HCEC 1CT (cell line): ENCODE measurements at places on chromosomes 2 and 18.

- DNase-seq, result no peak
These were observed 96.8 kb downstream of the CAPN13 start for GRCh38 chr2:30710461-30710860.

DNA sequence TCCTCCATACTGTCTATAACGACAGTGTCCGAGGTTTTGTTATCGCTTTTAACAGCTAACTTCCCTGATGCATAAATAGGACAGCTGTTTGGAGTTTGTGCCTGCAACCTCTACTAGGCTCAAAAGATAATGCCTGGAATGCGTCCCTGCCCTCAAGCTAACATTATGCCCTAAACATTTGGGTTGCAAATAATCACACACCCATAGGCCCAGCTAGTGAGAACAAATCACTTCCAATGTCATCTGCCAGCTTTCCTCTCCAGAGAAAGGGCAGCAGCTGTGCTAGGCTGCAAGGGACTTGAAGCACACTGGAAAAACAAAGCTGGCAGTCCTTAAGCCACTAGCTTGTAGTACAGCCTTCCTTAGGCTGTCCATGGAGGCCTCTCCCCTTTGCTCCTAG, 201.8 kb upstream of the LYPD1 start:
- no peak for DNase-seq

- peak; percentile 73 for DNase-seq
These were observed 44.6 kb downstream of the DPP4 start for GRCh38 chr2:162029287-162029901.

GRCh38 chr2:172848519-172848918, 112.9 kb downstream of the RAPGEF4 start:
- DNase-seq, result no peak

- no peak for DNase-seq
These were observed 1.6 kb downstream of the SMAD7 start for GRCh38 chr18:48949050-48949605.

DNA sequence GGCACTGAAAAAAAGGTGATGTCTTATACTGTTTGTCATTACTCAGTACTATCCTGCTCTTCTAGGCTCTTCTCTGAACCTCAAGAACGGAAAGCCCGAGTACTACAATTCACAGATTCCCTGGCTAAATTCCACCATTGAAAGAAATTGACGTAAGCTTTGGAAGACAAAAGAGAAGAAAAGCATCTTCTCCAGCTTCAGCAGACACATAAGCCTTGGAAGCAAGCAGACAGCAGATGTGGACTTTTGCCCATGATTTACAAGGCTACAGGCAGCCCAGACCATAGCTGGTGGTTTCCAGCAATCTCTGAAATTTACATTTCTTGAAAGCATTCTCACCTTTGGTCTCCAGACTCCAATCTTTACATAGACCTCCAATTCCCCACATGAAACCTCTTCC, 289.0 kb downstream of the C1D start:
- DNase-seq, result no peak

DNA sequence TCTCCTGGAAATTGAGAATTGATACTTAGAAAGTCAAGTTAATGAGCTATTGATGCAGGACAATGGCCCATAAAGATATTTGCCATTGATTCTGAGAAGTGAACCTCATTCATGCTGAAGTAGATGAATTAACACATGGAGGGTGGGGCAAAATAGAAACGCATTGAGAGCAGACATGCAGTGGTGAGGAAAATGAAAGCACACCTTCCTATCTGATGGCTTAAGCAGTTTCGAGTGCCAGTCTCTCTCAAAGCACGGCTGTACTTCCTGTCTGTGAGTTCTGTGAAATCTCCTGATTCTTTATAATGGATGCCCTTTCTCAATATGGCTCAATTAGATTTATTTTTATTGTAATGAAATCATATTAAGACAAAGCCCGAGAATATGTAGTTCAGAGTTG, 247.0 kb downstream of the TMX3 start:
- DNase-seq, result no peak

- DNase-seq, result peak; percentile 41
These were observed 570.1 kb downstream of the PLCL1 start for GRCh38 chr2:198374375-198375082.

DNA sequence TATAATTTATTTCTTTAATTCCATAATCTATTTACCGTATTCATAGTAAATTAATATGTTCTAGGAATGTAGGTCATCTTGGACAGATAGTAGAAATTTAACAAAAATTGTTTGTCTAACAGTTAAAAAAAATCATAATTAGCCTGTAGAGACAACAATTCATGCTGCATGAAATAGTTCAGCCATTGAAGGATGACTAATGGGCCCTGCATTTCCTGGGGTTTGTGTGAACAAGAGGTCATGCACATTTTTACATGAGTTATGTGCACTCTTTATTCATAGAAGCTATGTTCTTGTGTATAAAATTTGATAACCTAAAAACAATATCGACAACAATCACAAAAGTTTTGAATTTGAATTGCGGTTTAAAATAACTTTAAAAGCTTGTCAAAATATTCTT, 1663.6 kb downstream of the SUCLG1 start:
- peak; percentile 79 for DNase-seq

GRCh38 chr2:237870126-237870525, 10.7 kb downstream of the RAMP1 start:
- no peak for DNase-seq

DNA sequence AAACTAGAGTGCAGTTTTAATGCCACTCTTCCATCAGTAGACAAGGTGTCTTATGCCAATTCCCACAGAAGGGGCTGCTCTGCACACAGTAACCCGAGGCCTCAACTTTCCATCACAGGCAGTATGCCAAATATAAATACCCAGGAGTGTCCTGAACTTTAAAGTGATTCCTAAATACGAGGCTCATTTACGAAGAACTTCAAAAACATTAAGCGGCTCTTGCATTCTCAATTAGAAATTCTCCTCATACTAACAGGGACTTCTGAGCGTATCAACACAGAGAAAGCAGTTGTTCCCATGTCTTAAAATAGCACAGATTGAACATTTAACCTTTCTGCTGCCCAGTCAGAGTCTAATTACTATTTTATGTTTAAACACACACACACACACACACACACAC, 638.6 kb downstream of the ERBB4 start:
- DNase-seq, result no peak

DNA sequence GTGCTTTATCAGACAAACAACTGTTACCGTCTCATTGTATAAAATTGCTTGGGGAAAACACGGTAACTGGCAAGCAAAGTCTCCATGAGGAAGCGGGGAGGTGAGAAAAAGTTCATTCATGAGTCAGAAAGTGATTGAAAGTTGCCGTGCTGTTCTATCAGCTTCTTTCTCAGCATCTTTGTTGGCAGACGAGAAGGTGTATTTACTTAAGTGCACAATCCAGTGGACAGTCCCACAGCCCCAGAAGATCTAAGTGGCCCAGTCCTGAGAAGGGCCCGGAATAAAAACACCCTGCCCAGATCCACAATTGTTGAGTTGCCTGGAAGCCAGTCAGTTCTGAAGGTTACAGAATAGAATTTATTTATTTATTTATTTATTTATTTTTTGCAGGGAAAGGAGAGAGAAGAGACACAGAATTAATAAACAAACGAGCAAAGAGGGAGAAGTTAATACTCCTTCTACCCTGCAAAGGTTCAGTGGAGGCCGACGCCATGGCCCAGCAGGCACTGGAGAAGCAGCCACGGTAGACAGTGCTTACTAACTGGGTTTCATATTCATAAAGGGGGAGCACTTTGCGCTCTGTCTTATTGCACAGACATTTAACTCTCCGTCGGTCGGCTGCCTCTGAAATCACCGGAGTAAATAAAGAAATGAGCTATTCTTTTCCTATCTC, 676.0 kb upstream of the SALL3 start:
- DNase-seq, result no peak

DNA sequence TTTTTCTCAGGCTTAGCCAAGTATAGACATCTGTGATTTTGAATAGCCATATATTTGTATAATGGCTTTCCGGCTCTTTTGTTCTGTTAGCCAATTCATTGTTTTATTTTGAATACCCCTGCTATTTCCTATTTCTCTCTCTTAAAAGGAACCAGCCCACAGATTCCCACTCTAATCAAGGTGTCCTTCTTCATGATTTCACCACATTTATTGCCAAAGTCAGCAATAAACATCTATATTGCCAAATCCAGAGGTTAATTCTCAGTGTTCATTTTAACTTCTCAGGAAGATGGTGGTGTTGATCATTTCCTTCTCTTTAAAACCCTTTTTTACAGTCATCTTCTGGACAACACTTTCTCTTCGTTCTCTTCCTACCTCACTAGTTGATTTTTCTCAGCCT, 13.1 kb upstream of the ITPRID2 start:
- no peak for DNase-seq

DNA sequence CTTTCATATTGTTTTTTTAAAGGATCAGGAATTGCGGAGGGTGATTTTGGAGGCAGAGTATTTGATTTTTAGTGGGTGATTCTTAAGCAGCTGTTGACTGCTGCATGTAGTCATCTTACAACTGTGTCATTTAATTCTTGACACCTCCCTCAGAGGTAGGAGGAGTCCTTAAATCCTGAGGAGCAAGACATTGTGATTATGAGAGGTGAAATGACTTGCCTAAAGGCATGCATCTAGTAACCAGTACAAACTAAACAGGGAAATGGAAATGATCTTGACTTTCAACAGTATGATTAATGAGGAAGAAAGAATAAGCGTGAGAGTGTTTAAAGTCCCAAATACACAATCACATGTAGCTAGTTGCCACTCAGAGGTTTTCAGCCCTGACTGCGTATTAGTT, 440.7 kb downstream of the THSD7B start:
- DNase-seq, result no peak

DNA sequence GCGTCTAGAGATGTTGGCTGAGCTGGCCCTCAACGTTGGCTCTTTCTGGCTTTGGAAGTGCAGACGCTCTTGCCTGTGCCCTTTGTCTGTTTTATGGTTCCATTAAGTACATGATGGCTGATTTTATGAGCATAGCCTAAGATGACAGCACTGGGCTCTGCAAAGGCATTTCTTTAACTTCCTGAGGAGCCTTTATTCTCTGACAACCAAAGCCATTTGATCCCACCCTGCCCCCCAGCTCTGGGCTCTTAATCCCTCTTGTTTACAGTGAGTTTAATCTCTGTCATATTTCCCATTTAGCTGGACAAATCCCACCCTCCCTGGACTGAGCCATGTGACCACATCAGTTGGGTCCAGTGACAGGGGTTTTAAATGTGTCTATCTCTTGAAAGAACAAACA, 195.9 kb downstream of the ACKR3 start:
- no peak for DNase-seq

- no peak for DNase-seq
These were observed 23.4 kb downstream of the NR4A2 start for GRCh38 chr2:156309167-156309566.

GRCh38 chr2:237630216-237631000, 3.0 kb downstream of the LRRFIP1 start:
- no peak for DNase-seq

GRCh38 chr2:72423756-72424155, 276.1 kb upstream of the CYP26B1 start:
- no peak for DNase-seq

DNA sequence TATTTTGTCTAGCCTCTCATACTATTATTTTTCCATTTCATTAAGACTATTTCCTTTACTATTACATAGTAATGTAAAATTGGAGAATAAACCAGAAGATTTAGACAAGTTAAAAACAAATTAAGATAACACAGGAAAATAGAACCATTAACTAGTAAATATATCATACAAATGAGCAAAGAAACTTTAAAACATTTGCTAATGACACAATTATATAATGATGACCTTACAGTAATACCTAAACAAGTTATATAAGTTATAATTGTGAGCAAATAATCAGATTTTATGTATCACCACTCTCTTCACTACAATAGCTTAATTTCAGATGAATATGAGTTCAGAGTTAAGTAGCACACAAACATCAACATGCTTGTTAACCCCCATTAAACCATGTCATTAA, 72.6 kb upstream of the GRB14 start:
- DNase-seq, result no peak

DNA sequence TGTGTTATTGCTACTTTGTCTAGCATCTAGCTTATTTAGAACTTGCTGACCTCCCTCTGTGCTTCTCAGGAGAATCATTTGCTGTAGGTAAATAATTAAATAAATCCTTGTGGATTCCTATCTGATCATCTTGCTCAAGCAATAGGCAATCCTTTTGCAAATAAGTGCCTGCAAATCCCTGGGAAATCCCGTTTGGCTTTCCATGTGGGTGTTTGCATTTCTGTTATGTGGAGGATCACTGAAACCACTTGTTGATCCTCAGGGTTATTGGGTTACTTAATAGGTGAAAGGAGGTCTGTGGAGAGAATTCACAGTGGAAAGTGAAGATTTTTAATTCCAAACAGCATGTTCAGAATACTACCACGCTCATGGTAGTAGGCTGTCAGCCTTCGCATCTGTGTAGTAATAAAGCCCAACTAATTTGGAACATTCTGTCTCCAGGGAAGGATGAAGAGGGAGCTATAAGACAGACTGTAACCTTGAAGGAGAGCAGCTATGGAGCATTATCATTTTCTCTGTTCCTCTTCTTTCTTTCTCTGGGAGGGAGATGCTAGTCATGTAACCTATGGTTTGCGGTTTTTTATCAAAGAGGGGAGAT, 72.5 kb downstream of the GULP1 start:
- DNase-seq, result no peak

DNA sequence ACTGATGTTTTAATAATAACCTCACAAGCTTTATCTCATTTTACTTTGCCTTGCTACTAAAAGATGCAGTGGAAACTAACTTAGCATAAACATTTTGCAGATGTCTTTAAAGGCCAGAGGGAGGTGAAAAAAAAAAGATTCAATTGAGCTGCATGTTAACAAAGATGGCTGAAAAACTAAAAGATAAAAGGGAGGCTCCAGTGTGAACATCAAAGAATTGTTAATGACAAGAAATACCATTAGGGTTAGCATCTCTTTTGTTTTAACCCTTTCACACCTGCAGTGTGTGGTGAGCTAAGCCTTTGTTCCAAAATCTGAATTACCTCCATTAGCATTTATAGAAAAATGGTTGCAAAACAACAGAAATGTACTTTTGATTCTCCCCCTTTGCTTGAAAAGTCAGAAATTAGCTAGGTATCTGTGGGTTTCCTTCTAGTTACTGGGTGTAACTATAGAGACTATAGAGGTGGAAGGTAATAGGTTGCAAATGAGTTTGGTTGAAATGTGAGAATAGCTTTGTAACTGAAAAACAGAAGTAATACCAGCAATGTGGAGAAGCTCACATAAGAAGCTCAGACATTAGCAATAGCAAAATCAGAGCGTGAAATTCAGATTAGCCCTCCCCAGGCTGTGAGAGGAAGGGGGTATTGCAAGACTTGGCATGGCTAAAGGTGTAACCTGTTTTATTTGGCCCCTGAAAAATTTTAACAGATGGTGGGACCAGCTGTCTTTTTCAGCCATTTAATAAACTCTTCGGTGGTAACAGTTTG, 34.8 kb upstream of the SP5 start:
- DNase-seq, result no peak

GRCh38 chr2:151476287-151476686, 66.6 kb downstream of the RIF1 start:
- no peak for DNase-seq

- DNase-seq, result no peak
These were observed 353.3 kb upstream of the LRP1B start for GRCh38 chr2:142484111-142484510.

GRCh38 chr2:197198890-197199289, 111.7 kb downstream of the ANKRD44 start:
- DNase-seq, result no peak
